ENCODE measurements at places on chromosomes 1 and 21.

DNA sequence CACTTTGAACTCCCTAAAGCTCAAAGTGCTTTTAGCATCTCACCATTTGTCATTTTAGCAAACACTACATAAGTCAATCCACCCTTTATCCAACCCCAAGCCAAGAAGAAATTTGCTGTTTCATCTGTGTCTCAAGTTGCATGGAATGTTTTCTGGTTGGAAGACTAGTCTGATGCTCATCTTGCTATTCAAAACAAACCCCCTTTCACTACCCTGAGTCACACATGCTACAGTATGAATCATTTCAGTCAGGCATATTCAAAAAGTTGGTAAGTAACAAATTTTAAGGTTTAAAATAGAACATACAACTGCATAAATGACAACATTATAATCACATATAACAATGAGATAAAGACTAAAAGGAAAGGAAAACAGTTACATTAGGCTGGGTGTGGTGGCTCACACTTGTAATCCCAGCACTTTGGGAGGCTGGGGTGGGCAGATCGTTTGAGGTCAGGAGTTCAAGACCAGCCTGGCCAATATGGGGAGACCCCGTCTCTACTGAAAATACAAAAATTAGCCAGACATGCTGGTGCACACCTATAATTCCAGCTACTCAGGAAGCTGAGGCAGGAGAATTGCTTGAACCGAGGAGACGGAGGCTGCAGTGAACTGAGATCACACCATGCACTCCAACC is 38.7 kb downstream of the DSTYK start:
- peak; percentile 98 for DNase-seq

DNA sequence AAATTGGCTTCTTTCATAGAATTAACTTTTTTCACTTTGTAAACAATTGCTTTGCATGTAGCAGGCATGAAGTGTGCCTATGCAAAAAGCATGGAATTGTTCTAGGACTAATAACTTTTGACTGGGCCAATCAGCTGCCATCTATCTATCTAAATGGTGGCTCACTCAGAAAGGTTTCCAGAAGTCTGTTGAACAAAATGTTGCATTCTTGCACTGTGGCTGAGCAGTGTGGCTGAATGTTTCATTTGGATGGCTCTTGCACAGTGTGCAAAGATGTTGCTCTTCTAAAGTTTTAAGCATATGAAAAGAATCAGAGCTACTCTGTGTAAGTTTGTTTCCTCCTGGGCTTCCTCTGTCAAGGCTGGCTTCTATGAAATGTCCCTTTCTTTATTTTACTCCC is 213.5 kb downstream of the KCTD3 start:
- DNase-seq, result no peak

DNA sequence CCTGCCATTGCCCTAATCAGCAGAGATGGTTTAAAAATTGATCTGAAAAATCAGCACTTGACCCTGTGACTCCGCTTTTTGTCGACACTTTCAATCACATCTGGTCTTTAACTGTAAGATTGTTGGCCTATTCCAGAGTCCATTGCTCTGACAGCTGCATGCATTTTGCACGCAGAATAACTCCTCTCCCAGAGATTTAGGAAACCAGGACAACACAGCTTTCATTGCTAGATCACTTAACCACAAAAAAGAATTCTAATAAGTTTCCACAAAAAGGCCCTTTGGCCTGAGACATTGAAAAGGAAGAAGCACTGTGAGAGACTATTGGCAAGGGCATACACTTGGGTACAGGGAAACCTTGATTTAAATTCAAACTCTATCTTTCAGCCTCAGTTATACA is 373.1 kb downstream of the TGFB2 start:
- DNase-seq, result peak; percentile 67

- DNase-seq, result peak; percentile 44
Observed at GRCh38 chr1:107964336-107965109, 457 bp downstream of the VAV3 start.

- peak; percentile 95 for DNase-seq
Observed at GRCh38 chr1:201753492-201753891, 75.5 kb upstream of the IPO9 start.

DNA sequence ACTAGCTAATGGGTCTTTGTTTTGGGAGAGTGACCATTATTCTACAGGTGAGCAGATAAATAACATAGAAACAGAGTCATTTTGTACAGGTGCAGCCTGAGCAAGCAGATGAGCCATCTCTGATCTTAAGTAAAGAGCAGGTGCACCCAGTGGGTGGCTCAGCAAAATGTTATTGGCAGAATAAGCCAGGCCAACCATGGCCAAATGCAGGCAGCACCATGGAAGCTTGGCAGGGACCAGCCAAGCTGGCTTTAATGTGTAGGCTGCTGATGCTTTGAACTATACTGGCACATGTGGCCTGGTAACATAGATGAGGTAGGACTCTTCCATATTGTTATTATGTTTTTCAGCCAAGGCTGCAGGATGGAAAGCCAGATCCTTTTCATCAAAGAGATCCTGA is 553.3 kb upstream of the ZRANB2 start:
- no peak for DNase-seq

DNA sequence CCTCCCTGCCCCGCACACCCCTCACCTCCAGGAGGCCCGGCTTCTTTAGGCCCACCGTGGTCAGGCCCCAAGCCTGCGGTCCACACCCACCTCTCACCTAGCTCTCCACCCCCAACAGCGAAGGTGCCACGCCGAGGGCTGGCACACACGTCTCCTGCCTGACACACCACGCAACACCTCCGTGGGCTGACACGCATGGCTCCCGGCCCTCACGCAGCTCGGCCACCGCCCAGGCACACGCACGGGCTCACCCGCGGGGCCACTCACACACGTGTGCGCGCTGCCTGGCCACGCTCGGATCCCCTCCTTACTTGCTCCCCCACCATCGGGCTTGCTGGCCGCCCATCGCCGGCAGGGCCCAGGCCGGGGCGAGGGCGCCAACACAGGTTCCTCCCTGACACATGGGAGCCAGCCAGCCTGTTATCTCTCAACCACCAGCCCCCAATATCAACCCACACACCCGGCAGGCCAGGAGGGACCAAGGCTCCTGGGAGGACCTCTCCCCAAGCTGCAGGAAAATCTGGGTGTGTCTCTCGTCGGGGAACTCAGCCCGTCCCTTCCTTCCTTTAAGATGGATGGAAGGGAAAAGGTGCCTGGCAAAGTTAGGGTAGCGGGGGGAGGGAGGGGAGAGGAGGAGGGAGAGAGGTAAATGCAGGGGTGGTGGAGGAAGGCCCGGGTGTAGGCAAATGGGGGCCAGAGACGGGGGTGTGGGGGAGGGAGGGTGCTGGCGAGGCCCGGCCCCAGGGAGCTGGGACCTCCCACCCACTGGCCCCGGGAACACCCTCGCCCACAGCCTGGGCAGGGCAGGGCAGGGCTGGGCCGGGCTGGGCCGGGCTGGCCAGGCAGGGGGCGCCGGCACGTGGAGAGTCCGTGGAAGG is 546 bp downstream of the ELOVL1 start:
- peak; percentile 18 for DNase-seq

GRCh38 chr1:27744556-27744955 is 18.8 kb downstream of the FAM76A start:
- DNase-seq, result no peak

- DNase-seq, result no peak
Observed at GRCh38 chr1:202857136-202857610, 31.8 kb downstream of the RABIF start.

DNA sequence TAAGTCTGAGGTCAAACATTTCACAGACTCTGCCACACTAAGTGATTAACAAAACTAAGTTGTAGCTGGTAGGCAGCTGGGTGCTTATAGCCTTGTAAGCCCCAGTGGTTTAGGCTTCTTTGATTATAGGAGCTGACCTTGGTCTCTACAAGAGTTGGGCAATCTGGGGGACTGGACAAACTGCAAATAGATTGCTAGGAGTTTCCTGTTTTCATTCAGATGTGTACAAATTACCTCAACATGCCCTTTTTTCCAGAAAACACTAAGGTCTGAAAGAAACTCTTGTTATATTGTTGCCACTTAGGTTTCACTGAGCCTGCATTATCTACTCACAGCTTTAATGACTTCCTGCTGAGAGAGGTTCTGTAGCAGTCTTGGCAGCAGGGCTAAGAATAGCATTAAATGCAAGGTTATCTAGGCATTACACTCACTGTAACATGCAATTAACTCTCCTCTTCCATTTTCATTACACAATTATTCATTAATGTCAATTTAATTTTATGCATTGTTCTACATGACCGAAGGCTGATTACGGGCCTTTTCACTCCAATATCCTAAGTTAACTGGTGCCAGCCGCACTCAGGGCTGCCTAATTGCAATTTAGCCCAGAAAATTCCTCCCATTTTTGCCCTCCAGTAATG is 314.0 kb downstream of the LMO4 start:
- peak; percentile 10 for DNase-seq
